ENCODE measurements at places on chromosomes 2 and 18. TPM values are rescaled to one million over a fixed set of nuclear protein-coding genes. Genes with fewer than 3 reads are reported as not detected.

GRCh38 chr2:160402997-160403979, 90.3 kb downstream of the RBMS1 start:
- DNase-seq: no peak

- DNase-seq: no peak
Measured at GRCh38 chr2:166361351-166362153, 14.2 kb downstream of the SCN9A start.

- DNase-seq: no peak
Measured at GRCh38 chr2:196369967-196370366, 198.6 kb upstream of the STK17B start.

- no peak for DNase-seq
Measured at GRCh38 chr2:222595581-222595980, 60.3 kb downstream of the FARSB start.

DNA sequence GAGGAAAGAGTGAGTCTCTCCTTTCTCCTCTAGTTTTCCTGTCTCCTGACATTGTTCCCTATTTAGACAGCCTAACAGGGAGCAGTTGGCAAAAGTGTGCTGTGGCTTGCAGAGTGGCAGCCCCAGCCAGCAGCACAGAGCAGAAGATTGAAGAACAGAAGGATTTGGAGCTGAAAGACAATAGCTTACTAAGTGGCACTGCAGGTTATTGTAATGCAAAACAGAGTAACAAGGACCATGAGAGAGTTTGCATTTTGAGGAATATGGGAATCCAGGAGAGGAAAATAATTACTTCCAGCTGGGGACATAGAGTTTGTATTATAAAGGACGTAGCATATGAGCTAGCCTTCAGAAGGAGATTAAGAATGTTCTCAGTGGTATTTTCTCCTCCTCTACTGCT, 342.4 kb downstream of the AKAIN1 start:
- peak; percentile 3 for DNase-seq

- no peak for DNase-seq
Measured at GRCh38 chr2:201754717-201755415, 25.9 kb downstream of the ALS2 start.

- no peak for DNase-seq
Measured at GRCh38 chr2:211867845-211868451, 670.7 kb downstream of the ERBB4 start.

DNA sequence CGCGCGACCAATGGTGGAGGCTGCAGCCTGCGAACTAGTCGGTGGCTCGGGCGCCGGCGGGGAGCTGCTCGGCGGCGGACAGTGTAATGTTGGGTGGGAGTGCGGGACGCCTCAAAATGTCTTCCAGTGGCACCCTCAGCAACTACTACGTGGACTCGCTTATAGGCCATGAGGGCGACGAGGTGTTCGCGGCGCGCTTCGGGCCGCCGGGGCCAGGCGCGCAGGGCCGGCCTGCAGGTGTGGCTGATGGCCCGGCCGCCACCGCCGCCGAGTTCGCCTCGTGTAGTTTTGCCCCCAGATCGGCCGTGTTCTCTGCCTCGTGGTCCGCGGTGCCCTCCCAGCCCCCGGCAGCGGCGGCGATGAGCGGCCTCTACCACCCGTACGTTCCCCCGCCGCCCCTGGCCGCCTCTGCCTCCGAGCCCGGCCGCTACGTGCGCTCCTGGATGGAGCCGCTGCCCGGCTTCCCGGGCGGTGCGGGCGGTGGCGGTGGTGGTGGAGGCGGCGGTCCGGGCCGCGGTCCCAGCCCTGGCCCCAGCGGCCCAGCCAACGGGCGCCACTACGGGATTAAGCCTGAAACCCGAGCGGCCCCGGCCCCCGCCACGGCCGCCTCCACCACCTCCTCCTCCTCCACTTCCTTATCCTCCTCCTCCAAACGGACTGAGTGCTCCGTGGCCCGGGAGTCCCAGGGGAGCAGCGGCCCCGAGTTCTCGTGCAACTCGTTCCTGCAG, at the start of gene HOXD9:
Gene HOXD9 (plus strand): TSS at position 37 of the 728 bp plus-strand sequence. CDS start 50 bp downstream, at position 87.
- DNase-seq: peak; percentile 50

- DNase-seq: no peak
Measured at GRCh38 chr2:65576861-65577601, 144.6 kb upstream of the SPRED2 start.

DNA sequence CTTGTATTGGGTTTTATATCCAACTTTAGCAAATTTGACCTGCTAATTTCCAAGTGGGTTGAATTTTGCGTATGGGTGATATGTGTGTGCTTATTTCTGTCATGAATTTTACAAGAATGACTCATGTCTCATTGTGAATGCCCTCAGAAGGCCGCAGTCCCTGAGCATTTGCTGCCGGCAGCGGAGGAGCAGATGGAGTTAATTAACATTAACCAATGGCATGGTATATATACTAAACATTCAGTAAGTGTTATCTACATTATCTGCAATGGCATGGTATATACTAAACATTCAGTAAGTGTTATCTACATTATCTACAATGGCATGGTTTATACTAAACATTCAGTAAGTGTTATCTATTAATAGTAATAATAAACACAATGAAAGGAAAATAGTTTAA, 90.1 kb downstream of the DOK6 start:
- DNase-seq: no peak

DNA sequence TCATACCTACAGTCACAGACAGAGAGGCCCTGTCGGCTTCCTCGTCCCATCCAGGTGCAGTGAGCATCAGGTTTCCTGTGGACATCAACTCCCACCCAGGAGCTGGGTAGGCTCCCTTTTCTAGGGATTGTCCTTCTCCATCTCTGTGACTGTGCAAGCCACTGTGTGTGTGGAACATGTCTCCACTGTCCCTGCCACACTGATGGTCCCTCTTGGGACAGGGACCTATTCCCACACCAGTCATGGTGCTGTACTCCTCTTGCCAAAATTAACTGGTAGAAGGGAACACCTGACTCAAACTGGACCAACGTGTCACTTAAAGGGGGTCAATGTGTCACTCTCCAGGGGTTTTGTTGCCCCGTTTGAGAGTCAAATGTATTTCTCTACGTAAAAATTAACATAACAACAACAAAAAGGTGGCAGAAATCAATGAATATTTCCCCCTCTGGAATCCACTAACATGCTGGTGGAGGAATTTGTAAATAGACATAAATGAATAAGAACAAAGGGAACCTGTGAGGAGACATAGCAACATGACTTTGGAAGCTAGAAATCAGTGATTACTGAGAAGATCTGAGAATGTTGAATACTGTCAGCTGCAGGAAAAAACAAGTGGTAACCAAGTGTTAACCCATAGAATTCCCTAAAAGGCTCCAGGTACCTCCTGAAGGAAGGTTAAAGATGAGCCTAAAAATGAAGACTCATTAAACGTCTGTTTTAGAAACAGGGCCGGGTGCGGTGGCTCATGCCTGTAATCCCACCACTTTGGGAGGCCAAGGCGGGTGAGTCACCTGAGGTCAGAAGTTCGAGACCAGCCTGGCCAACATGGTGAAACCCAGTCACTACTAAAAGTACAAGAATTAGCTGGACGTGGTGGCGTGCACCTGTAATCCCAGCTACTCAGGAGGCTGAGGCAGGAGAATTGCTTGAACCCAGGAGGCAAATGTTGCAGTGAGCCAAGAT, 40.4 kb downstream of the SH2D6 start:
- no peak for DNase-seq

DNA sequence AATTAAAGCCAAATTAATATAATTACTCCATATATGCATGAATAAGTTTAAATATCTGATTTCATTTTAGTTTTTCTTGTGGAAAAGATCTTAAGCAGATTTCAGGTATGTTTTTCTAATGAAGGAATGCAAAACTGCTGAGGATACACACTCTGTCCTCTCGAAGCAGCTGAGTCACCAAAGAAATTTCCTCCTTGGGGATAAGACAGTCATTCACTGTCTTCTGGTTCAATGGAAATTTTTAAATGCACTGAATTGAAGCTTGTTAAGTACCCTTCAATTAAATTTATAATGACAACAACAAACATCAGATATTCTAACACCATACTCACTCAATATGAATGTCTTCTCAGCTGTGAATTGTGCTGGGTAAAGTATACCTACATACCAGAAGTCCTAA, 101.5 kb upstream of the DNER start:
- DNase-seq: no peak

- DNase-seq: peak; percentile 74
Measured at GRCh38 chr18:32297579-32298170, 107.8 kb downstream of the MEP1B start.

- no peak for DNase-seq
Measured at GRCh38 chr2:148483665-148484064, 160.9 kb upstream of the EPC2 start.

- no peak for DNase-seq
Measured at GRCh38 chr18:9565407-9565806, 49.0 kb downstream of the PPP4R1 start.

- no peak for DNase-seq
Measured at GRCh38 chr2:147760984-147761383, 83.8 kb upstream of the ACVR2A start.

DNA sequence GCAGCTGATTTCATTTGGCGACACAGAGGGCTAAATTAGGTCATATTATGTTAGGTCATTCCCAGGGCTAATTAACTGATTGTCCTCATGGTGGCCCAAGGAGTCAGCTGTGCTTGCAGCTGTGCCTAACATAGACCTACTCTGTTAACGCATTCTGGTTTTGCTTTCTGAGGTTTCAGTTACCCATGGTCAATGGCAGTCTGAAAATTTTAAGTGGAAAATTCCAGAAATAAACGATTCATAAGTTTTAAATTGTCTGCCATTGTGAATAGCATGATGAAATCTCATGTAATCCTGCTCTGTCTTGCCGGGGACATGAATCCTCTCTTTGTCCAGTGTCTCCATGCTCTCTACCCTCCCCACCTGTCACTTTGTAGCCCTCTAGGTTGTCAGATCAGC, 168.7 kb downstream of the KCNS3 start:
- no peak for DNase-seq

DNA sequence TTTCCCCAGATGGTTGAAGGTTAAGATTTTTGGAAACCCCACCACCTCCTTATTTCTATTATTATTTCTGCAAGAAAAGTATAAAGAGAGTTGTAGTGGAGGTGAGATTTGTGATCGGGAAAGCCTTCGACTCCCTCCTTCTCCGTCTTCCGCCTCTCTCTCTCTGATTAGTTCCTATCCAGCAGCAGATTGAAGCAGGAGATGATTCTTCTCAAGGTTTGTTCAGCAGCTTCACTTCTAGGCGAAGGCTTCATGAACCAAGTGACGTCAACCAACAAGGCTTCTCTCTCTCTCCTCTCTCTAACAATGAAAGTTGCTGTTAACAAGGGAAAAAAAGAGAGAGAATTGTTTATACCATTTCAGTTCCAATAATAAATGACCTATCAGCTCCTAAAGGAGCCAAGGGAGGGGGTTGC, at the start of gene BAZ2B:
Gene BAZ2B (minus strand): TSS at position 263 of the 416 bp plus-strand sequence. CDS start 137,829 bp downstream, outside the sequence.
- DNase-seq: peak; percentile 80

- no peak for DNase-seq
Measured at GRCh38 chr2:171173087-171173486, 12.4 kb upstream of the TLK1 start.

GRCh38 chr2:32594573-32594972, 33.3 kb upstream of the TTC27 start:
- DNase-seq: no peak

- DNase-seq: no peak
Measured at GRCh38 chr2:147681093-147681492, 163.7 kb upstream of the ACVR2A start.

- DNase-seq: no peak
Measured at GRCh38 chr2:212737392-212738172, 199.0 kb upstream of the ERBB4 start.

DNA sequence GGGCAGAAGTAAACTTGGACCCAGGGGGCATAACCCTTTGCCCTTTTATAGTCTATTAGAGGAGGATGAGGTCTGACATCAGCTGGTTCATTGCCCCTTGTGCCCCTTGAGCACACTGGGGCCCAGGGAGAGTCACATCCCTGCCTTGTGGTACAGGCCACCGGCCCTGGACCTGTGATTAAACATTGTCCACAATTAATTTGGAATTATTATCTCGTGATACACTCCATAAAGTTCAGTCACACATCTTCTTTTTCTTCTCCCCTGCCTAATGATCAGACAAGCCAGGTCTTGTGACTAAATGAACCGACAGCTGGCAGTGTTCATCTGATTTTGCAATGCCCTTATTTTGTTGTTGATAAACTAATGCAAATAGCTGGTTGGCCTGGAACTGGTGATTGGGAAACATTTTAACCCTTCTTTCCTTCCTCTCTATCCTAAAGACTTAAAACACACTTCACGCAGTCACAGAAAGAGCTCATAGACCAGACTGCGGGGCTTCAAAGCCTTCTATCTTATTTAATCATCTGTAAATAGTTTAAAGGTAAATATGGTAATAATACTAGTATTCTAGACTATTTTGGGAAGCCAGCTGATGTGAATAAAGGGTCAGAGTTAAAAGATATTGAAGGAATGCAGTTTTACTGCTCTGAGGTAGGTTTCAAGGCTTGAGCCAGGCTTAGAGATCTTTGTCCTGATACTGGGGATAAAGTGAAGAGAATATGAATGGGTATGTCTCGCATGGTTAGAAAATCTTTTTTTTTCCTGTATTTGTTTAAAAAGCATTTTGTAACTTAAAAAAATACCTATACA, 13.4 kb downstream of the IL1R1 start:
- no peak for DNase-seq

- no peak for DNase-seq
Measured at GRCh38 chr2:224670203-224670602, 46.0 kb downstream of the CCDC195 start.

GRCh38 chr2:68420254-68420910, 46.7 kb downstream of the FBXO48 start:
- DNase-seq: no peak

DNA sequence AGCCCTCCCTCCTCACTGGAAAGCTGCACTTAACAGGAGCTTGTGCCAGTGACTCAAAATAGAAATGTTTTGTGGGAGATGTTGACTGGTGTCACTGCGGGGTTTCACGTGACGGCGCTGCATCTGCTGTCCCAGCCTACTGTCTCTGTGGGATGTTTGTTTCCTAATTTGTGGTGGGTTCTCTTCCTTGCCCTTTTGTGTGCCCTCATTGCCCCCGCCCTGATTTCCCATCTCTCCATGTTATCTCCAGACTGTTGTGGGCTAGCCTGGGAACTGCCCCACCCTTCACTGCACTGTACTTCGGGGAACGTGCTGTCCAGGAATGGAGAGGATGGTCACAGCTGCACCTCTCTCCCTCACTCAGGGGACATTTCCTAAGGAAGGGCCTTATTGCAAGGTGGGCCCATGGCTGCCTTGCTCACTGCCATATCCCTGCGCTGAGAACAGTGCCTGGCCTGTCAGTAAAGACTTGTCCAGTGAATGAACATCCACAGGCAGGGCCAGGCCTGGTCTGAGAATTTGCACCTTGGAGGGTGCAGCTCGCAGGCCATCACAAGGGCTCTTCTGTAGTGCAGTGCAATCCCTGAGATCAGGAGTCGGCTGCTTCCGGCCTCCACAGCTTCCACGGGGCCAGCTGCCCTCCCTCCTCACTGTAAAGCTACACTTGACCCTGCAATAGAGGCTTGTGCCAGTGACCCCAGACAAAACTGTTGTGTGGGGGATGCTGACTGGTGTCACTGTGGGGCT, 18.1 kb downstream of the ZAP70 start:
- DNase-seq: no peak

GRCh38 chr2:36338827-36339145, 16.8 kb upstream of the CRIM1 start:
- DNase-seq: no peak

PCARE gene
- 0.28 TPM for polyA plus RNA-seq

DYSF gene
- 185 TPM for polyA plus RNA-seq

LDLRAD4 gene
- 8.0 TPM for polyA plus RNA-seq

SMARCAL1 gene
- 19.5 TPM for polyA plus RNA-seq

PROKR1 gene
- polyA plus RNA-seq: 2.1 TPM

CRYGC gene
- polyA plus RNA-seq: not detected

SANBR gene
- 12.2 TPM for polyA plus RNA-seq

RANBP2 gene
- 30.9 TPM for polyA plus RNA-seq

STPG4 gene
- polyA plus RNA-seq: not detected

TUBA4B gene
- polyA plus RNA-seq: 0.31 TPM

EPAS1 gene
- 43.4 TPM for polyA plus RNA-seq

CFAP221 gene
- polyA plus RNA-seq: 0.15 TPM

KCNG2 gene
- 0.86 TPM for polyA plus RNA-seq
